ENCODE measurements at places on chromosomes 13 and 19.
A peak's percentile ranks its signal among the peaks of the same experiment; 100 is the strongest.

- no peak for DNase-seq
Measured at GRCh38 chr13:95239283-95239682, 62.0 kb downstream of the ABCC4 start.

- DNase-seq = peak; percentile 37
Measured at GRCh38 chr19:54179921-54180461, 7.0 kb upstream of the TMC4 start.

DNA sequence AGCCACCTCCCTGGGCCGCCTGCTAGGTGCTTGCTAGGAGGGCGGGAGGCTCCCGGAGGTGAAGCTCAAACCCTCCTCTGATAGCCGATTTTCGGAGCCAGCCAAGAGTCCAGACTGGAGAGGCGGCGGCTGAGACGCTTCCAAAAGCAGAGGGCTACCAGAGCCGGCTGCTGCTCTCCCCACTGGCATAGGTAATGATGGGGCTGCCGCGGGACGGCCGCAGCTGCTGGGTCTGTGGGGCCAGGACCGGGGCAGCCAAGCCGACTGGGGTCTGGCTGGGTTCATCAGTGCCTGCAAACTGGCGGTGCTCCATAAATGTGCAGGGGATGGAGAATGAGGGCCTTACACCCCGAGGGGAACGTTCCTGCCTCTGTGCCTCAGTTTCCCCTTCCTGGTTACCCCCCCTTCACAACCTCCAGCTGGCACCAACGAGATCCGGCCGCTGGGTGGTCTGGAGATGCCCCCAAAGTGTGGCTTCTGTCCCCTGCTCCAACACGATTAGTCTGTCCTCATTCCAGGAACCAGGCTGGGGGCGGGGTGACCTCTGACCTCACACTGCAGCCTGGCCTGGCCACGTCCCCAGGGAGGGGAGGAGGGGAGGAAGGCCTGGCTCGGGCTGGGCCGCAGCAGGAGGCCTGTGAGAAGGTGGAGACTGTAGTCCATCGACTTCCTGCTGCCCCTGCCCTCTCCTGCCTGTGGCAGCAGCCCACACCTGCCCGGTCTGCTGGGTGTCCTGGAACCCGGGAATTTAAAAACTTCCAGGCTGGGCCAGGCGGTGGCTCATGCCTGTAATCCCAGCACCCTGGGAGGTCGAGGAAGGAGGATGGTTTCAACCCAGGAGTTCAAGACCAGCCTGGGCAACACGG, 3.8 kb upstream of the WDR18 start:
- DNase-seq = no peak

- DNase-seq = peak; percentile 4
Measured at GRCh38 chr19:54938906-54939305, 8.4 kb downstream of the NLRP7 start.

DNA sequence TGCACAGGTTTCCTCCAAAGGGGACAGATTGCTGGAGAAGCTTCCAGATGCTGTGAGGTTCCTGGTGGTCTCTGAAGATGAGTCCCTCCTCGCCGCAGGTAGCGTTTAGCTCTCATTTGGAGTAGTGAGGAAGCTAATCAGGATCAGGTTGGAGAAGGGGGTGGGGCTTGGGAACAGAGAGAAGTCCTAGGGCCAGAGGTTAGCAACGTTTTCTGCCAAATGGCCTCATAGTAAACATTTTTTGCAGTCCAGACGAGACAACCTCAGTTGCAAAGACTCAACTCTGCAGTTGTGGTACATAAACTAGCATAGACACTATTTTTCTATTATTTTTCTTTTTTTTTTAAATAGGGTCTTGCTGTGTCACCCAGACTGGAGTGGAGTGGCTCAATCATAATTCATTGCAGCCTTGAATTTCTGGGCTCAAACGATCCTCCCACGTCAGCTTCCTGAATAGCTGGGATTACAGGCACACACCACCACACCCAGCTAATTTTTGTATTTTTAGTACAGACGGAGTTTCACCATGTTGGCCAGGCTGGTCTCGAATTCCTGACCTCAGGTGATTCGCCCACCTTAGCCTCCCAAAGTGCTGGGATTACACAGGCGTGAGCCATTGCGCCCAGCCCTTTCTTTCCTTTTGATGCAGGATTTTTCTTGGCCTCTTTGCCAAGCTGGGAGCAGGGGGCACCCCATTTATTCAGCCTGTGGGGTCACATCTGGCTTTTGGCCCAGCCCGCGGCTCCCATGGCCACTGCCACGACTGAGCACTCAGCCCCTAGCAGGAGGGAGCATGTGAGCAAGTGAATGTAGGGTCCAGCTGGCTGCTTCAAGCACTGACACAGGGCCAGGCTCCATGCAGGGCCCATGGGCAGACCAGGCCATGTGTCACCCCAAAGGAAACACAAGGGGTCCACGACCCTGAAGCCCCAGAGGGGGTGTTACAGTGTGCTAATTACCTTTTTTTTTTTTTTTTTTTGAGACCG, 34.4 kb upstream of the SIN3B start:
- DNase-seq = no peak

DNA sequence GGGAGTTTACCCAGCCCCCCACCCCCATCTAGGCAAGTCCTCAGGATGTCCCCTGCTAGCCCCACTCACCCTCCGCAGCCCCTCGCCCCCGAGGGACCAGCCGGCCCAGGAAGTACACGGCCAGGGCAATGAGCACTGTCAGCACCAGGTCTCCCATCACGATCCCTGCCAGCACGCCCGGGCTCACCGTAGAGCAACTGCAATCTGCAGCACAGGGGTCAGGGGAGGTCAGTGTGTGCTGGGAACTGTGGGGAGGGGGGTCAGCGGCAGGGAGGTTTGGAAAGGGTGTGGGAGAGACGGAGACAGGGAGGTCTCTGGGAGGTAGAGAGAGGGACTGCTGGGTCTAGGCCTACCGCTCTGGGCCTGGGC, 734 bp downstream of the TYROBP start:
- DNase-seq = no peak

- no peak for DNase-seq
Measured at GRCh38 chr13:98923641-98924397, 54.0 kb downstream of the DOCK9 start.

DNA sequence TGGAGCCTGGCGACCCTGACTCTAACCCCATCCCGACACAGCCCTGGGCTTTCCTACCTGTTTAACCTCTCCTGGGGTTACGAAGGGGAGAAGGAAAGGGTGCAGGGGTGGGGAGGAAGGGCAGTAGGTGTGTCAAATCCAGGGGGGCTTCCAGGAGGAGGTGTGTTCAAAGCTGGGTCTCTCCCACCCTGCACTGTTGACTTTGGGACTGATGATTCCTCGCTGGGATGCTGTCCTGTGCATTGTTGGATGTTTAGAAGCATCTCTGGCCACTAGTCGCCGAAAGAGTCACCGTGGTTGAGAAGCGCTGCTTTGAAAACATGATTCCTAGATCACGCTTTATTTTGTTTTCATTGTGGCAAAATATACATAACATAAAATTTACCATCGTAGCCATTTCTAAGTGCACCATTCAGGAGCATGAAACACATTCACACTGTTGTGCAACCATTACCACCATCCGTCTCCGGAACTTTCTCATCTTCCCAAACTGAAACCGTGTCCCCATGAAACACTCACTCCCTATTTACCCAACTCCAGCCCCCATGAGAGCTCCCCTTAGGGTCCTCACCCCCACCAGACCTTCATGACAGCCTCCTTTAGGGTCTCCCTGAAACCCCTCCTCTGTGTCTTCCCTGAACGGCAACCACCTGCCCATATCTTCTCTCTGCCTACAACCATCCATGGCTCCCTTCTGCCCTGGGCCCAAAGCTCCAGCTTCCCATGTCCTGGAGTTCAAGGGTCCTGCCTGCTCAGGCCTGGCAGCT, 4.4 kb upstream of the FCER2 start:
- no peak for DNase-seq

- DNase-seq = peak; percentile 89
Measured at GRCh38 chr13:110012102-110012739, 225.8 kb upstream of the IRS2 start.

DNA sequence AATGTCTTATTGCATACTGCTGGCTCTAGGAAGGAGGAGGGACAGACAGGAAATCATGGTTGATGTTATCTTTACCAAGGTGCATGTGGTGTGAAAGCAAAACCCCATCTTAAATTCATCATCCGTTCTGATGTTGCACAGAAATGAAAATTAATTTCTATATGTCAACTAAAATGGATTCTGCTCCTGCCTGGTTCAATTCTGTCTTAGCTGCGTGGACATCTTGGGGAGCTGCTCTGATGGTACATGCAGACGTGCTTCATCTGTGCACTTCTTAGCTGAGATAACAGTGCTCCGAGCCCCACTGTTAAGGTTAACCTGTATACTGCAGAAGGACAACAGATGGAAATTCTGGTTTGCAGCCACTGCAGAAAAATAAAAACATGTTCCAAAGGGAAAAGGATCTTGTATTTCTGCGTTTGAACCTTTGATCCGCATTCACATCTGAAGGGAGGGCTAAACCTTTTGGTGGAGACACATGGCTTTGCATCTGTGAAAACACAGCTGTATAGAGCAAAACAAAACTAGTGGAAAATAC, 155.6 kb downstream of the TM9SF2 start:
- no peak for DNase-seq

DNA sequence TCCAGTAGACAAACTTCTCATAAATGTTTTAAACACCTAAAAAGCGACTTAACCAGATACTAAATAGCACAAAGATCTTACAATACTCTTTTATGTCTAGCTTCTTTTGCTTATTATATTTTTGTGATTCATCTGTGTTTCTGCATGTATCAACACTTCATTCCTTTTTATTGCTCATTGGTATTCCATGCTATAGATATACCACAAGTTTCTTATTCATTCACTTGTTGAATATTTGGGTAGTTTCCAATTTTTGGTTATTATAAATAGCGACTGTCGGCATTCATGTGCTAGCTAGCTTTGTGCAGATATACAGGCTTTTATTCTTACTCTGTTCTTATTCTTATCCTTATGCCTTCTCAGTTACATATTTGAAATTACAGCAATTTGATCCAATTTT, 50.0 kb upstream of the RGCC start:
- peak; percentile 77 for DNase-seq

GRCh38 chr19:33248553-33248953, 22.9 kb upstream of the SLC7A10 start:
- no peak for DNase-seq

- no peak for DNase-seq
Measured at GRCh38 chr13:61751039-61751438, 335.4 kb upstream of the PCDH20 start.

- DNase-seq = no peak
Measured at GRCh38 chr19:7007859-7008258, 13.4 kb downstream of the MBD3L2B start.

GRCh38 chr19:17751103-17751911, at the start of gene FCHO1:
Gene FCHO1 (plus strand): TSS chr19:17751477. CDS start chr19:17755165, 3,688 bp downstream.
- DNase-seq = no peak

- DNase-seq = no peak
Measured at GRCh38 chr13:73833325-73834070, 300.7 kb downstream of the KLF12 start.

GRCh38 chr13:106899442-106899841, 331.5 kb upstream of the ARGLU1 start:
- DNase-seq = no peak

DNA sequence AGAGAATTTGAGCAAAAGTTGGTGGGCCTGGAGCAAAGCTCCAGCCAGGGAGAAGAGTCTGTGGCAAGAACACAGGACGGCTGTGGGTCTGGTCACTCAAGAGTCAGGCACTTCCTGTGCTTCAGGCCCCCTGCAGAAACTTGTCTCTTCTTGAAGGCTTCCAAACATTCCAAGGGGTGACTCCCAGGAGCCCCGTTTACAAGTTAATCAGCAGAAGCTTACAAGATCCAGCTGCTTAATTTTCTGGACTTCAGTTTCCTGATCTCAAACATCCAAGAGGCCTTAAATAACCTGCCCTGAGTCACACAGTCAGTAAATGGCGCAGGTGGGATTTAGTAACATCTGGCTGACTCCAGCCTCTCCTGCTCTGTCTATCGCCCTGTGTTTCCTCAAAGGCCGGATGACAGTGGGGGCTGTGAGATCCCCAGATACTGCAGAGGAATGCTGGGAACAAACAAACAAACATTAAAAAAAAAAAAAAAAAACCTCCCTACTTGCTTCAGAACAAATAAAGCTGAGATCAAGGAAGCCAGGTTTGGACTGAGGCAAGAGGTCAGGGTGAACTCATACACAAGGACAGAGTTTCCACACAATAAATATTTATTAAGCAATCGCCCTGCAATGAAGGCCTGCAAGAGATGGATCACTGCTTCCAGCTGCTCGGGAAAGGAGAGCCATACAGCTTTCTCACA, 175.4 kb upstream of the RFC3 start:
- peak; percentile 39 for DNase-seq

GRCh38 chr13:28370448-28370847, 124.5 kb downstream of the FLT1 start:
- DNase-seq = no peak

DNA sequence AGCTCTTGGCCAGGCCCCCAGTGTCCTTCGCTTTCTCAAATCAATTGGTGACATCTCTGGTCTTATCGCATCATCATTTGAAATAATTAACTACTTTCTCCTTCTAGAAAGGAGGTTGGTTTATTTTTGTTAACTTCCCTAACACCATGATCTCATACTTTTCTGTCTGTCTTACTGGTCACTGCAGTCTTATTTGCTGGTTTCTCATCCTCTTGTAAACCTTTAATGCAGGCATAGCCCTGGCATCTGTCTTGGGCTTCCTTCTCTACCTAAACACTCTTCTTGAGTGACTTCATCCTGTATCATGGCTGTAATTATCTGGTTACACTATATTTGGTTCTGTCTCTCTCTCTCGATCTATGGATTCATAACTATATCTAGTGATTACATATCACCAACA, 152.8 kb downstream of the CYSLTR2 start:
- no peak for DNase-seq

DNA sequence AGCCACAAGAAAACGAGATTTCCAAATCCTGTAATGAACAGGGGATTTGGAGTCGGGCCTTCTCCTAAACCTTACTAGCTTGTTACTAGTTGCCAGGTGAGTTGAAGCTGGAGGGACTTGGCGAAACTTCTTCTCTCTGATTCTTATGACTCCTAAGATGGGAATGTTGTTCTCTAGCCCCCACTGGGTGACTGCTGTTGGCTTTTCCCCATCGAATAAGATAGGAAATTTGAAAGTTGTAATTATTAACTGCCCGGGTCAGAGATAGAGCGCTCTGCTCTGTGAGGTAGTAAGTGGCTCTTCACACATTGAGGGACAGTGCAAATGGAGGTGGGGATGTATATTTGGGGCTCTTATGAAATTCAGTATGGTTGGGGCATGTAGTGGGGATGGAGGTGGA, 111.2 kb upstream of the MBNL2 start:
- DNase-seq = no peak

GRCh38 chr13:22461854-22462490, 718.8 kb upstream of the SGCG start:
- DNase-seq = no peak

DNA sequence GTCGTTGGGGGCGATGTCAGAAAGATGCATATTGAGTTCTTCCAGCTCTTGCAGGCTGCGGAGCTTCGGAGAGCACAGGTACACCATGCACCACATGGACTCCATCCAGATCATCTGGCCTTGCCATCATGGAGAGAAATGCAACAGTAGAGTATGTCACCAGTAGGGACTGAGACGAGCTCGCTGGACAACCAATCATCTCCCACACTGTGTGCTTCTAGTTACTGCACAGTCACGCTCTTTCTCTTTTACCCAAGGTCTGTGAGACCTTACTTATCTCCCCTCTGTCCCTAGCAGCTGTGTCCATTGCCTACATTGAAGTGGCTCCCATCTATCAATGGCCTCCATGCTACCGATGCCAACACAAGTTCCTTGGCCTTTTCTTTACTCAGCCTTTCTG, 90.5 kb downstream of the C13orf42 start:
- no peak for DNase-seq

GRCh38 chr13:43085545-43085944, 62.2 kb downstream of the DNAJC15 start:
- peak; percentile 12 for DNase-seq

Measured in mammary epithelial cell (primary cell).